HT1080 (cell line): ENCODE measurements at places on chromosomes 3 and 15. TPM values are rescaled to one million over a fixed set of nuclear protein-coding genes. Genes with fewer than 3 reads are reported as not detected.

RASGRP1 gene
- total RNA-seq: 0.13 and 0.53 TPM in 2 replicates

OR5K4 gene
- not detected in 2 replicates for total RNA-seq

ANP32A gene
- total RNA-seq: 80.0 and 120 TPM in 2 replicates

OR4F6 gene
- 0.14 TPM in 1 of 2 replicates, not detected in the other for total RNA-seq

HRG gene
- total RNA-seq: 0.05 TPM in 1 of 2 replicates, not detected in the other

CFAP92 gene
- total RNA-seq: not detected in 2 replicates

GPR149 gene
- total RNA-seq: not detected in 2 replicates

GOLGA8O gene
- 0.10 TPM in 1 of 2 replicates, not detected in the other for total RNA-seq

- DNase-seq: no peak
Observed at GRCh38 chr15:83276661-83277060, 7.8 kb downstream of the BNC1 start.

DNA sequence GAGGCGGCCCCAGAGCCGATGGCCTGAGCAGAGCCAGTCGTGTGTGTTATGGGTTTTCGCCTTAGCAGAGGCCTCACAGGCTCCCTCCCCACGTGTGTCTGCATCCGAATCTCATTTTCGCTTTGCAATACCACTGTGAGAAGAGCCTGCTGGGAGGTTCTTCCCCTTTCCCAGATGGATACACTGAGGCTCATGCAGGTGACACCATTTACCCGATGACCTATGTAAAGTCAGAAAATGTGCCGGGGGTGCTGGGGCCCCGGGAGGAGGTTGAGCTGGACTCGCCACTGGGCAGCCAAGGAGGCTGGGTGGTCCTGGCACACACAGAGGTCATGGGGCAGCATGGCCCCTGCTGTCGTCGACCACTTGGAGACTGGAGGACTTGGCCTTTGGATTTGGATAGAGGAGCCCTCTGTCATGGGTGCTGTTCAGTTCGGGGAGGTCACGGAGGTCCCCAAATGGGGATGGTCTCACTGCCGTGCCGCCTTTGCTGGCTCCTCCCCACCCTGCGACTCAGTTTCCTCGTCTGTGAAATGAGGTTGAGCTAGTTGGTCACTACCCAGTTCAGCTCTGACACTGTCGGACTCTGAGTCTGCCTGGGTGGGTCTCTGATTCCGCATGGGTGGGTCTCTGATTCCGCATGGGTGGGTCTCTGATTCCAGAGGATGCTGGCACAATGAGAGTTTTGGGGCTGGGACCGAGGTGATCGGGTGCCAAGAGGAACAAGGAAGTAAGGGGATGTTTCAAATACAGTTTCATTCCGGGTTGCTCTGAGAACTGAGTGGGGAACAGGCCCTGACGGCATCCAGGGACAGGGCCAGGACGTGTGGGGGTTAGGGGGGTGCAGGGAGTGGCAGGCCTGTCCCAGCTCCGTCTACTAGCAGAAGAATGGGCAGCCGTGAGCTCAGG lies 23.2 kb upstream of the MUC4 start:
- DNase-seq: no peak

DNA sequence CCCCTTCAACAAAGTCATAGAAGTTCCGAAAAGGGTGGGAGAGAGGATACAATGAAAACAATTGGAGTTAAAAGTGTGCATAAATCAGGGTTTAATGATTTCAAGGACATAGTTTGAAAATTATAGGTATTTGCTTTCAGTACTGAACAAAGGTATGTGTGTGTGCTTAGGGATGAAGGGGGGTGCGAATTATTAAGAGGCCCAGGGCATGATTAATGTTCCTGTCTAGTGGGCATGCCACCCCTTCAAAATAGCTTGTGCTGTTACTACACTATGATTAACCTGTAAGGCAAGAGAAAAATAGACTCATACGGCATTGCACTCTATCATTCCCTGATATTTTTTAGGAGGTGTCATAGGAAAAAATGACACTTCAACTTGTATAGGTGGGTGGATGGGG lies 731.6 kb downstream of the NAALADL2 start:
- DNase-seq: no peak

GRCh38 chr3:54882129-54882833 lies 45.6 kb downstream of the LRTM1 start:
- DNase-seq: peak; percentile 89

DNA sequence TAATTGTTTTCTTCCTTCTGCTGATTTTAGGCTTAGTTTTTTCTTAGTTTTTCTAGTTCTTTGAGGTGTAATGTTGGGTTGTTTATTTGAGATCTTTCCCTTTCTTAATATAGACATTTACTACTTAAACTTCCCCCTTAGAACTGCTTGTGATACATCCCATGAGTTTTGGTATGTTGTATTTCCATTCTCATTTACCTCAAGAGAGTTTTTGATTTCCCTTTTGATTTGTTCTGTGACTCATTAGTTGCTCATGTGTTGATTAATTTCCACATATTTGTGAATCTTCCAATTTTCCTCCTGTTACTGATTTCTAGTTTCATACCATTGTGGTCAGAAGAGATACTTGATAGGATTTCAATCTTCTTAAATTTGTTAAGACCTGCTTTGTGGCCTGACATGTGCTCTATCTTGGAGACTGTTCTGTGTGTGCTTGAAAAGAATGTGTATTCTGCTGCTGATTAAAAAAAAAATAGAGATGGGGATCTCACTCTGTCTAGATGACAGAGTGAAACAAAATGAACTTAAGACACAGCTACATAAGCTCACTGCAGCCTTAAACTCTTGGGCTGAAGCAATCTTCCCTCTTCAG lies 22.3 kb downstream of the GRM2 start:
- DNase-seq: no peak

DNA sequence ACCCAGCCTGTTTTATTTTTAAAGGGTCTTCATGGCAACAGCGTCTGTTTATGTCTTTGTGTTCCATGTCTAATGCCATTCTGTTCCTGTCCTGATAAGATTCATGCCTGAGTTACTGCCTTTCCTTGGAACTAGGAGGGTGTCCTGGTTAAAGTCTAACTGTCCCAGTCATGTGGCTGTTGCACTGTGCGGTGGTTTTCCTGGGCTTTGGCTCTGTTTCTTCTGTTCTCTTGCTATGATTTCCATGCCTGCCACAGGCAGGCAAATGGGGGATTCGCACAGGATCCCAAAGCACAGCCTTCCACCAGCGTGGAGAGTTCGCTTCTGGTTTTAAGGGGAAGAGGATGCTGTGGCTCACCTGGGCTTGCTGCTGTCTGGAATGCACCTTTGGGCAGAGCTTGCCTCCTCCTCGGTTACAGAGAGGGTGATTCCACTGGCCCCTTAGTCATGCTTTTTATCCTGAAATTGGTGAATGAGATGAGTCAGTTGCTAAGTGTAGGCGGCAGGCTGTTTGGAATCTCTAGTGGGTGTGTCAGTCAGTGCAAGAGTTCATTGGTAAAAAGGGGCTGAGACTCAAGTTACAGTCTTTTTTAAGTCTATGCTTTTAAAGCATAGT lies 86.8 kb downstream of the CCK start:
- DNase-seq: peak; percentile 93

GRCh38 chr15:40054605-40054854 lies 15.5 kb upstream of the SRP14 start:
- DNase-seq: no peak

DNA sequence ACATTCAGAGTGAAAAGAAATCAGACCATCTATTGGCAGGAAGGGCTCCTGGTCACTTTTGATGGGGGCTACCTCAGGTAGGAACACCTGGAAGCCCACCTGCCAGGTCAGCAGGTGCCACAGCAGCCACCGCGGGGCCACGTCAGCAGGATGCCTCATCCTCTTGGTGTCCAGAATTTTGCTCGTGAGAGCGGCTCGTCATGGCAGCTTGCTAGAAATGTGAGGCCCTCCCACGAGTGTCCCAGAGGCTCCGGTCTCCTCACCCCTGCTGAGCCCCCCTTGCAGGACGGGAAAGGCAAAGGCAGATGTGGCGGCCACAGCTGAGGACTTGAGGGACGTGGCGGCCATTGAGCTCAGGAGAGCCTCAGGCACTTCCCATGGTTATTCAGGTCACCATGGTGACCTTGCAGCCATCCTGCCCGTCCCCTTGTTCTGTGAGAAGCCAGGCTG lies 129.4 kb downstream of the LRRK1 start:
- DNase-seq: no peak

GRCh38 chr15:65081758-65082157 lies 5.2 kb downstream of the KBTBD13 start:
- DNase-seq: peak; percentile 72

- DNase-seq: no peak
Observed at GRCh38 chr3:88336894-88337293, 187.1 kb downstream of the C3orf38 start.

GRCh38 chr15:38531509-38531908 lies 33.1 kb downstream of the RASGRP1 start:
- DNase-seq: peak; percentile 85
